ENCODE measurements at places on chromosomes 5 and 9. TPM values are rescaled to one million over a fixed set of nuclear protein-coding genes. Genes with fewer than 3 reads are reported as not detected.
A peak's percentile ranks its signal among the peaks of the same experiment; 100 is the strongest.

GRCh38 chr5:116575326-116576052 lies 866 bp upstream of the SEMA6A start:
- DNase-seq = peak; percentile 29

GRCh38 chr9:83800236-83801033 lies 17.1 kb downstream of the GKAP1 start:
- no peak for DNase-seq

GRCh38 chr5:135641319-135641718 lies 62.5 kb upstream of the CXCL14 start:
- DNase-seq = no peak

- no peak for DNase-seq
These were observed 108.2 kb downstream of the HTR1A start for GRCh38 chr5:63854076-63854475.

DNA sequence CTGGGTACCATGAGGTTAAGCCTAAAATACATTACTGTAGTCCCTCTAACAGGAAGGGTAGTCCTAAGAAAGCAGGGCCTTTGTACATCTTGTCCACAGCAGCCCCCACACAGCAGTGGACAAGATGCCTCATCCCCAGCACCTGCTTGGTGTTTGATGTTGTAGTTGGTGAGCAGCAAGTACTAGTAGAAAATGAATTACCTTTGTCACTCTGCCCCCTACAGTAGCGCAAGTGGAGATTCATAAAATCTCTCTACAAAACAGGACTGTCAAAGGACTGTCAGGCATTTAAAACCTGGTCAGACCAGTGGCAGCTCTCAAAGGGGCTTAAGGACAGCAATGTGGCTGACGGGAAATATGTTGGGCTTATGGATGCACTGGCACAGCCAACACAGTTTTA lies 122.5 kb downstream of the TMEM174 start:
- DNase-seq = no peak

DNA sequence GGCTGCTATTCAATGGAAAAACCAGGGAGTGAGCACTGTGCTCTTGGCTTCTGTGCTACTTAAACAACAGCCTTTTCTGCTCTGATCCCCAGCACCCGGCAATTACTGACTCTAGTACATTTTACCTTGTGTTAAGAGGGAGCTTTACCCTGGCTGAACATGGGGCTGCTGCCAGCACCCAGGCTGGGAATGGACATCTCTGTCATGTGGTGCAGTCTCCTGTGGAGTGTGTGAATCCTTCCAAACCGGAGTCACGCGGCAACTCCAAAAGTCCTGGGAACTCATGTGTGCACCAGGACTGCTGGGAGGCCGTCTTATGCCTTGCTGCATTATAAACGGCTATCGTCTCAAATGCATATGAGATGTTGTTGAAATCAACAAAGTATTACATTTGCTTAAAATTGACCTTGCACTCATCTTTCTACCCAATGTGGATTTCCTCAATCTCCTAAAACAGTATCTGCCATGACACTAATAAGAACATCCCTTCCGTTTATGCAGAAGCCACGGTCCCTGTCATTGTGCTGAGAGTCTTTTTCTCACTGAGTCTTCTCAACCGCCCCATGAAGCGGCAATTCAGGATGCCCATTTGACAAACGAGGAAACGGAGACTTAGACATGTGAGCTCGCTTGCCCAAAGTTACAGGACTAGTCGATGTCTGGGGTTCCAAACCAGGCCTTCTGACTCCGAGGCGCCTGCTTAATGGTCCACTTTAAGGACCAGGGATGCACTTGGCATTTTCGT lies 884 bp upstream of the GSN start:
- DNase-seq = no peak

- no peak for DNase-seq
These were observed 161.9 kb upstream of the HMHB1 start for GRCh38 chr5:143649937-143650621.

- no peak for DNase-seq
These were observed 31.6 kb downstream of the TLE4 start for GRCh38 chr9:79603222-79603920.

GRCh38 chr9:135056541-135056940 lies 30.9 kb upstream of the OLFM1 start:
- no peak for DNase-seq

DNA sequence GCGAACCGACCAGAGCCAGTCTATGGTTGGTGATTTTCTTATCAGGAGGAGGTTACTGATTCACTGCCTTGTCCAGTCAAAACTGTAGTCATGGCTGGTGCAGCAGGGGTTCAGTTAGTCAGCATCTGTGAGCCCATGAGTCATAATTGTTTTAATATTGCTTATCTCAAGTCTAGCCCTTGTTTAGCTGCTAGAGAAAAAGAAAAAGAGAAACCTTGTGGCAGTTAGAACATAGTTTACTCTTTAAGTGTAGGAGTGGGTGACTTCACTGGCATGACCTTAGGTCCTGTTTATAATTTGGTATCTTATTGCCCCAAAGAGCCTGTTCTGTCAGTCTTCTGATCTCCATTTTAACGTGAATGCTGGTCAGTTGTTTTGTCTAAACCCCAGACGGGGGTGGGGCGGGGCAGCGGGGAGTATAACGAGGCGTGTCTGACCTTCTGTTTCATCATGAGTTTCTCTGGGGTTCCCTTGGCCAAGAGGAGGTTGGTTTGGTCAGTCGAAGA lies 76.9 kb upstream of the NFIL3 start:
- no peak for DNase-seq

GRCh38 chr5:42994555-42995359 lies 45.4 kb downstream of the ANXA2R start:
- DNase-seq = peak; percentile 87

GRCh38 chr9:119078015-119078414 lies 291.2 kb downstream of the BRINP1 start:
- no peak for DNase-seq

DNA sequence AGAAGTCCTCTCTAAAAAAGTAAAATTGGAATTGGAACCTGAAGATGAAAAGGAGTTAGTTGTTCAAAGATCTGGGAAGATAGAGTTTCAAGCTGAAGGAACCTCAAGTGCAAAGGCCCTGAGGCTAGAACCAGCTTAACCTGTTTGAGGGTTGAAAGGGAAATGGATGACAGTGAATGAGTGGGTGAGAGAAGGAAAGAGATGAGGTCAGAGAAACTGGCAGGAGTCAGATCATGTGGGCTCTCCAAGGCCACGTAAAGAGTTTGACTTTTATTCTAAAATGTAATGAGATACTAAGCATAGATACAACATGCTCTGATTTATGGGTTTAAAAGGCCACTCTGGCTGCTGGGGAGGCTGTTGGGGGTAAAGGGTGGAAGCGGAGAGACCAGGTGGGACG lies 2.5 kb upstream of the RAD23B start:
- no peak for DNase-seq

DNA sequence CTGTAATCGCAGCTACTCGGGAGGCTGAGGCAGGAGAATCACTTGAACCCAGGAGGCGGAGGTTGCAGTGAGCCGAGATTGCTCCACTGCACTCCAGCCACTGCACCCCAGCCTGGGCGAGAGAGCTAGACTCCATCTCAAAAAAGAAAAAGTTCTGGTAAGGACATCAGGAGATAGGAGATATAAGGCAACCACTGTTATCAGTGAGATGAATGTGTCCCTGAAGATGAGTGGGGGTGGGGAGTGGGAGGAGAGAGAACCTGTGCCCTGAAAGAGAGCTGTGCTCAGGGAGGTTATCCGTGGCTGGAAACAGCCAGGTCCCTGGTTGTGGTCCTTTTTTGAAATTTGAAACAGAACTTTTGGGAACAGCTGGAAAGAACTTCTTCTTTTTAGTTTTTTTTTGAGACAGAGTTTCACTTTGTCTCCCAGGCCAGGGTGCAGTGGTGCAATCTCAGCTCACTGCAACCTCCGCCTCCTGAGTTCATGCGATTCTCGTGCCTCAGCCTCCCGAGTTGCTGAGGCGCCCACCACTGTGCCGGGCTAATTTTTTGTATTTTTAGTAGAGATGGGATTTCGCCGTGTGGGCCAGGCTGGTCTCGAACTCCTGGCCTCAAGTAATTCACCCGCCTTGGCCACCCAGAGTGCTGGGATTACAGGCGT lies 2.6 kb downstream of the PTPA start:
- DNase-seq = no peak

GRCh38 chr9:3482578-3482977 lies 43.2 kb downstream of the RFX3 start:
- DNase-seq = no peak

GRCh38 chr5:32326216-32326772 lies 13.6 kb upstream of the MTMR12 start:
- DNase-seq = no peak

DNA sequence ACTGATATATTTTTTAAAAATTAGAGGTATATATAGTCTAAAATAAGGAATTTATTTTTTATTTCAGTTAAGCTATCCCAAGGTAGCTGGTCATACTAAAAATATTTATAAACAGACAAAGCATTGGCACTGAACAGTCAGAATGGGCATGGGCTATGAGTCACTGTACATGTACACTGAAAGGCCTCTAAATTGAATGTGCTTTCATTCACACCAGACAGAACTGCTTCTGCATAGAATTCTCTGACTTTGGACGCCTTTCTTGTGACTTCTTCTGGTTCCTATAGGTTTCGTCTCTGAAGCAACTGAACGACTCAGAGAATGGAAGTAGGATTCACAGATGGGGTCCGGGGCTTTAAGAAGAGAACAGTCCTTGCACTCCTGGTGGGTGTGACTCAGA lies 394.8 kb upstream of the MEF2C start:
- DNase-seq = no peak

GRCh38 chr9:99143655-99144054 lies 38.7 kb downstream of the TGFBR1 start:
- DNase-seq = no peak

GRCh38 chr9:77521091-77521490 lies 127.0 kb downstream of the GNA14 start:
- DNase-seq = no peak

- no peak for DNase-seq
These were observed 110.7 kb downstream of the RXRA start for GRCh38 chr9:134436911-134437310.

Gene LHX2
- 0.19 TPM for total RNA-seq

Gene SUSD3
- not detected for total RNA-seq

Gene PCDHGB7
- 7.0 TPM for total RNA-seq

Gene C9orf153
- total RNA-seq = 0.19 TPM

Gene C5orf24
- total RNA-seq = 57.4 TPM

Gene ZNG1A
- total RNA-seq = 29.4 TPM

Gene PAEP
- total RNA-seq = not detected

Gene PCDHGA7
- total RNA-seq = 0.32 TPM

Gene MORN5
- total RNA-seq = not detected

Gene CDX1
- total RNA-seq = not detected

Gene MYMK
- not detected for total RNA-seq
